ENCODE measurements at places on chromosomes 12 and 14.

DNA sequence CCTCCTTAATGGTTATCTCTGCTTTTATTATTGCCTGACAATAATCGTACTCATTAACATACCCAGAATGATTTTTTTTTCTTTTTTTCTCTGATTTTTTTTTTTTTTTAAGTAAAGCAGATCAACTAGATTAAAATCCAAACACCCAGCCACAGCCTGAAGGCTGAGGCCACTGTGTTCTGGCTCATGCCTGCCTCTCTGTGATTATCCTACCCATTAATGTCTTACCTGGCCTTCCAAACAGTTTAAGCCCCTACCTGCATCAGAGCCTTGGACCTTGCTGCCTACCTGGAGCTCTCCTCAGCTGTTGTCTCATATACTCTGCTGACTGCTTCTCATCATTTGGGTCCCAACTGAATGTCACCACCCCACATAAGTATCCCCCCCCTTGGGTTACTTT is 6.8 kb upstream of the TMED10 start:
- DNase-seq = no peak

GRCh38 chr12:78584695-78585094 is 279.9 kb upstream of the SYT1 start:
- no peak for DNase-seq

DNA sequence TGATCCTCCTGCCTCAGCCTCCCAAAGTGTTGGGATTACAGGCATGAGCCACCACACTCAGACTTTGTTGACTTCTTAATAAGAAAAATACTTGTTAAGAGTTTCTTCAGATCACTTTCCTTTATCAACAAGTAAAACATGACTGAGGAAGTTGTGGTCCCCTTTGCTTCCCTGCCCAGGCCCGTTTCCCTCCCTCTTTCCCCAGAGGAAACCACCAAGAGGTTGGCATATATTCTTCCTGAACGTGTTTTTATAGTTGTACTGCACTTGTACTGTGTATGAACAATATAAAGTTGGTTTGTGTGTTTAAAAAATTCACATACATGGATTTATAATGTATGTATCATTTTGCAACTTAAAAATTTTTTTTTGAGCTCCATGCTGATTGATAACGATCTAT is 28.4 kb downstream of the PTPN11 start:
- DNase-seq = no peak

DNA sequence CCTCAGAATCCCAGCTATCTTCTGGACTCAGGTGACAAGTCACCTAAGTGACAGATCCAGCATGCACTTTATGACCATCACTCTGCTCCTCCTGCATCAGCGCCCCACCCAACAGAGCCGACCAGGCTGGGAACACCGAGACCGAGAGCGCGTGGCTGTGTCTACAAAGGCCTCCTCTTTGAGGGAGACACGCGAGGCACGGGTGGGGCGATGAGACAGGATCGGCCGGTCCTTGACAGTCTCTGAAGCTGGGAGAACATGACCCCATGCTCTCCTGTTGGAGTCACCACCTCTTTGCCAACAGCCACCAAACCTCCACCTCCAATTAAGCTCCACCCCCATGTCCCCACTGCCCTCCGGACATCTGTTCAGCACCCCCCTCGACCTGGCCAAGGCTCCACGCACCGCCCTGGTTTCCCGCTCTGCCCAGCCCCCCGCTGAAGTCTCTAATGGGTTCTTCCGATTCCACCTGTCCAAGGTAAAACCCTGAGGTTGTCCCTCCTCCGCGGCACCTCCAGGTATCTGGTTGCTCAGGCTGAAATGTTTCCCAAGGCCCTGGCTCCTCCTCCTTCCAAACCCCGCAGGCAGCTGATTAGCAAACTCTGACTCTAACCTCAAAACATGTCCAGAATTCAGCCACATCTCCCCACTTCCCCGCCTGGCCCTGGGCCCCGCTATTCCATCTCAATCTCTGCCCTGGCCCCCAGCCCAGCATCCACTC is 31.5 kb downstream of the HSP90AA1 start:
- DNase-seq = no peak

GRCh38 chr14:29444805-29445204 is 482.8 kb downstream of the PRKD1 start:
- DNase-seq = no peak

GRCh38 chr12:43730283-43730682 is 28.3 kb downstream of the PUS7L start:
- DNase-seq = no peak

GRCh38 chr12:94970560-94970959 is 32.9 kb downstream of the NDUFA12 start:
- no peak for DNase-seq

DNA sequence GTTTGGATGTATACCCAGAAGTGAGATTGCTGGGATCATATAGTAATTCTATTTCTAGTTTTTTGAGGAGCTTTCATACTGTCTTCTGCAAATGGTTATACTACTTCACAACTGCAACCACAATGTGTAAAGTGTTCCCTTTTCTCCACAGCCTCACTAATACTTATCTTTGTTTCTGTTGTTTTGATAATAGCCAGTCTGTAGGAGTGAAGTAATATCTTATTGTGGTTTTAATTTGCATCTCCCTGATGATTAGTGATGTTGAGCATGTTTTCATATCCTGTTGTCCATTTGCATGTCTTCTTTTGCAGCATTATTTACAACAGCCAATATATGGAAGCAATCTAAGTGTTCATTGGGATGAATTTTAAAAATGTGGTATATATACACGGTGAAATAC is 29.9 kb downstream of the GABARAPL1 start:
- no peak for DNase-seq

DNA sequence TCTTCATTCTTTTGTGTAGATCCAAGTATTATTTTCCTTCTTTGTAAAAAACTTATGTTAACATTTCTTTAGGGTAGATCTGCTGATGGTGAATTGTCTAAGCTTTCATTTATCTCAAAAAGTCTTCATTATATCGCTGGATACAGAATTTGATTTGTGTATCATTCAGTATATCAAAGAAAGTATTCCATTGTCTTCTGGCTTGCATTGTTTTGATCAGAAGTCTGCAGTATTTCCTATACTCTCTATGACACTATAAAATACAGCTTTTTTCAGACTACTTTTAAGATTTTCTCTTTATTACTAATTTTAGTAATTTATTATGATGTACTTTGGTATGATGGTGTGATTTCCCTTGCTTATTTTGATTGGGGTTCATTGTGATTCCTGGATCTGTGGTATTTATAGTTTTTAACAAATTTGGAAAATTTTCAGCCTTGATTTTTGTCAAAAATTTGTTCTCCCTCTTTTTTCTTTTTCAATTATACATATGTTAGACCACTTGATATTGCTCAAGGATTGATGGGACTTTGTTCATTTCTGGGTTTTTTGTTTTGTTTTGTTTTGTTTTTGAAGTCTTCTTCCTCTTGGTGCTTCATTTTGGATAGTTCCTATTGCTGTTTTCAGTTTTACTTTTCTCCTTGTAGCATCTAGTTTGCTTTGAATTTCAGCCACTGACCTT is 176.5 kb downstream of the ZFP36L1 start:
- peak; percentile 4 for DNase-seq

DNA sequence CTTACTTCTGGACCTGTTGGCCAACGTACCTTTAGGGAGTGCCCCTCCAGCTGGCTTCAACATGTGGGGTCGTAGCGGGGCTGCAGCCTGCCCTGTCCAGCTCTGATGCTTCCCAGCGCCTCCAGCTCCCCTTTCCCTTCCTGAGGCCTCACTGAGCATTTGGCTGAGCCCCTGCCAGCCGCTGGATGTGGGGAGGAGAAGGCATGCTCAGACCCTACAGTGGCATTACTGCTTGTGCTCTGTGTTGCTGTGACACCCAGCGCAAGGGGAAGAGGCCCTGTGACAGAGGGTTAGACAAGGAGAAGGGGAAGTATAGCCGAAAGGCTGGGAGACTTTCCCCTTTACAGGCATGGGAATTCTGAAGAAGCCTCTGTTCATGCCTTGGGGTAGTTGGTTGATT is 145.9 kb downstream of the PRKCH start:
- no peak for DNase-seq

GRCh38 chr12:65663648-65664047 is 160.6 kb upstream of the HMGA2 start:
- no peak for DNase-seq

- DNase-seq = no peak
These were observed 389.6 kb upstream of the DDHD1 start for GRCh38 chr14:53542732-53543131.

- no peak for DNase-seq
These were observed 46.5 kb downstream of the ITPR2 start for GRCh38 chr12:26786491-26786864.

GRCh38 chr14:27190296-27190695 is 592.5 kb upstream of the NOVA1 start:
- no peak for DNase-seq

DNA sequence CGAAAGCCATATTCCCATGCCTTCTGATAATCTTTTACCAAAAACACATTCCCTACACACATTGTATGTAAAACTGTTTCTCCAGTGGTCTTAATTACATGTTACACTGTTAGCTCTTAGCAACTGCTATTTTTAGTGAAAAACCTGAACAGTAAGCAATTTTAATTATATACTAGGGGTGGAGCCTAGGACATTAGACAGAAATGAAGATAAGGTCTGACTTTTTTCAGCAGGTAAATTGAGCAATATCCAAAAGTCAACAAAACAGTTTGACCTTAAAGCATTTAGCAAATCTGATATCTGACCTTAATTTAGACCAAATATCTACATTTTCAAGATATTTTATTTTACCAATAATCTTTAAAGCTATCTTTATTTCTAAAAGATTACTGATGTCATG is 60.2 kb downstream of the PDE6H start:
- no peak for DNase-seq

DNA sequence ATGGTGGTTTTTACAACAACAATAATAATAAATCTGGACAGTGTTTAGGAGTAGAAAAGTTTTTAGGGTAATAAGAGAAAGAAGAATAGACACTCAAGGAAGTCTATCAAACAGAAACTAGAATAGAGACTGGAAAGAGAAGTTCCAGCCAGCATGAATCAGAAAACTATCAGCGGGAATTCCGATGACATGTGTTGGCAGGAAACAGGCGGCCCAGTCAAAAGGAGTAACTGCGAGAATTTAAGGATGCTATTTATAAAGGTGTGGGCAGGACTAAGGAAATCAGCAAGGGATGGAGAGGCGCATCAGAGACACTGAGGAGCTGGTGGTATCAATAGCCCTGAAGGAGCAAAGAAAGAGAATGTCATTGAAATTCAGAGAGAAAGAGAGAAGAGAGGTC is 89.9 kb downstream of the TBX5 start:
- no peak for DNase-seq

DNA sequence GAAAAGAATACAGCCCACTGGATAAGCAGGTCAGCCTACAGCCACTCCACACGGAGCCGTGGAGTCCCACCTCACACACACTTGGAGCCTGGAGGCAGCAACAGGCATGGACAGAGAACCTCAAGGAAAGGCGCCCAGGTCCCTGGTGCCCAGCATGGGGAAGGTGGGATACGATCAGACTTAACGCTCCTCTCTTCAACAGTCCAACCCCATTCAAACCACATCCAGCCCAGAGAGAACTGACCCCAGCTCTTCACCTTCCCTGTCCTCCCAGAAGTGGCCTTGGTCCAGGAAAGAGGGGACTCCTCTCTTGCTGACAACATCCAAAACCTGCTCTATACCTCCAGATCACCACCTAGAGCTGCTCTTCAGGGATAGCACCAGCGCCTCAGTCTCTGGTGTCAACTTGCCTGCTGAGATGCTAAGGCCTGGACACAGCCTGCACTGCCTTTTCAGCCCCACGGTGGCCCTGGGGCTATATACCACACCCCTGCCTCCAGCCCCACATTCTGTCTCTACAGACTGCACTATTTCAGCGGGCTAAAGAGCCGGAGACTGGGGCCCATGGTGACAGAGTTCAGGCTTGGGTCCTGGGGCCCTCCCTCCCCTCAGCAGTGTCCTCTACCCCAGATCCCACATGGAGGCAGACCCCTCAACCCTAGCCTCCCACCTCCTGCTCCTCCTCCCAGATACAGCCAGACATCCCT is 7.0 kb downstream of the ADCY6 start:
- DNase-seq = no peak

DNA sequence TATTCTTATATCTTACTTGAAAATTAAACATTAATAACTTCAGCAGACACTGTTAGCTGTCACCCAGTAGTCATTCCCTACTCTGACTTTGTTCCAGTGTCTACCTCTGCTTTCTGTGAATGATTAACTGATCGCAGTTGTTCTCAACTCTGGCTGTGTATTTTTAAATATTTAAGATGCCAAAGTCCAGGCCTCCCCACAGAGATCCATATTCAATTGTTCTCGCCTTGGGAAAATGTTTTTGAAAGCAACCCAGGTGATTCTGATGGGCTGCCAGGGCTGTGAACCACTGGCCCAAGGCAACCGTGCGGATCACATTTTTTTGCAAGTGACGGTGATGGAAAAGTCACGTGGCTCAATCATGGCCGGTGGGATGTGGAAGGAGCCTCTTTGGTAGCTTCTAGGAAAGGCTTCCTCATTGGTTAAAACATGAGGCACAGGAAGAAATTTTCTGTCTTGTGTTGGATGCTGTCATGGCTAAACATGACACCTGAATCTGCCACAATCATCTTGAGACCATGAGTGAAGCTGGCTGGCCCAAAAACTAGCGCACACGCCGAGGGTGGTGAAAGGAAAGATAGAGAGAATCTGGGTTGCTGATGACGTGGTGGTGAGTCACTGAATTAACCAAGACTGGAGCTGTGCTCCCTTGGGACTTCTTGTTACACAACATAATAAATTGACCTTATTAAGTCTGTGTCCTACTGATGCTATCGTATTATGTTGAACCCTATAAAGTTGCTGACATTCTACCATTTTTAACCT is 37.2 kb downstream of the RDH12 start:
- DNase-seq = no peak

- peak; percentile 25 for DNase-seq
These were observed 138.5 kb downstream of the ESRRB start for GRCh38 chr14:76514213-76514998.

DNA sequence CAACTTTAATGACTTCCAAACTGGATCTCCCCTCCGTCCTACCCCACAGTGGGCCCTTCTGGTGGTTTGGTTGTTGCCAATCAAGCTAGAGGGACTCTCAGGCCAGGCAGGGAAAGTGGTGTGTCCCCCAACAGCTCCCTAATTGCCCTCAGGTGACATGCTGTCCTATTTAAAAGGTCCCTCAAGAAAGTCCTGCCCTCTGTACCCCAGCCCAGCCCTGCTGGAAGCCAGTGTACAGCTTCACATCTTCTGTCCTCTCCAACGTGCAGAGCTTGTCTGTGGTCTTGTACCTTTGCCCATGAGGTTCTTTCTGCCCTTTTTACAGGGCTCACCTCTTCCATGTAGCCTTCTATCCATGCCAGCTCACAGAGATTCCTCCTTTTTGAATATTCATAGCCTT is 4.2 kb downstream of the RIN3 start:
- DNase-seq = no peak

- DNase-seq = no peak
These were observed 1.6 kb upstream of the ACOT6 start for GRCh38 chr14:73610687-73611086.

- DNase-seq = no peak
These were observed 7.8 kb upstream of the CACNA2D4 start for GRCh38 chr12:1926251-1926657.

DNA sequence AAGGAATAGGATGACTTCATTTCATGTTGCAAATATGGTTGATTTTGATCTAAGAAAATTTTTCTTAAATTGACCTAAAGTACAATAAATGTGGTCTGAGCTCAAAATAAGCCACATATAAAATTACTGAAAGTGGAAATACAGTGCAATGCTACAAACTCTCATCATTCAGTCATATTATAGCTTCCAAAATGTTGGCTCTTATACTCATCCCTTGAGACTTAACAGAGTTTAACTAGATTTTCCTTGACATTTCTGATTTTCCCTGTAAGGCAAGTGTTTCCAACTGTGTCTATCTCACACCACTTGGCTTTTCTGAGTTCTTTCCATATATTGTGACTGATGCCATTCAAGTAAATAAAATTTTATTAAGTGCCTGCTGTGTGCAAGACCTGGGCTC is 123.7 kb upstream of the NTF3 start:
- no peak for DNase-seq

All from NCI-H510A treated with DMSO at 0.1 percent for 48 hours (cell line).